Stimulated activated CD8-positive, alpha-beta memory T cell treated with anti-CD3 and anti-CD28 coated beads, Interleukin-7, amount 100 ng/mL, for 1 hour (primary cell): ENCODE measurements at places on chromosomes 11 and 22.

DNA sequence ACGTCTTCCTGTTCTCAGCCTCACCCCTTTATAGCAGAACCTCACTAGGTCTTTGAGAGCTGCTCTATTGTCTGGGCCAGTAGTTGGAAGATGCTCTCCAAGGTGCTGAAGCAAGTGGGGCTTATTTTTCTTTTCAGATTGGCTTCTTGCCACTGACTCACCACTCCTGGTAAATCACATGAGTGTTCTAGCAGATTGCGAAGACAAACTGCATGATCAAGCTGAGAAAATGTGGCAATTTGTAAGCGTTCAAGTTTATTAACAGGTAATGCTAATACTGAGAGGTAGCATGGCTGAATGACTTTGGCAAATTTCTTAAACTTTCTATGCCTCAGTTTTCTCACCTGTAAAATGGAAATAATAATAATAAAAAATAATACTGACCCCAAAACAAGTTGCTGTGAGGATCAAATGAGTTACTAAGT is 59.2 kb downstream of the CACNG2 start:
- DNase-seq, result no peak

- no peak for DNase-seq
Observed at GRCh38 chr11:70951139-70951804, 301.1 kb downstream of the SHANK2 start.

- no peak for DNase-seq
Observed at GRCh38 chr11:102610200-102610599, 14.9 kb downstream of the MMP20 start.

- no peak for DNase-seq
Observed at GRCh38 chr11:126357055-126357962, 1.8 kb downstream of the ST3GAL4 start.

GRCh38 chr11:68146010-68146540 is 24.9 kb upstream of the CHKA start:
- no peak for DNase-seq

- DNase-seq, result no peak
Observed at GRCh38 chr11:102546923-102547471, 16.4 kb upstream of the MMP7 start.

DNA sequence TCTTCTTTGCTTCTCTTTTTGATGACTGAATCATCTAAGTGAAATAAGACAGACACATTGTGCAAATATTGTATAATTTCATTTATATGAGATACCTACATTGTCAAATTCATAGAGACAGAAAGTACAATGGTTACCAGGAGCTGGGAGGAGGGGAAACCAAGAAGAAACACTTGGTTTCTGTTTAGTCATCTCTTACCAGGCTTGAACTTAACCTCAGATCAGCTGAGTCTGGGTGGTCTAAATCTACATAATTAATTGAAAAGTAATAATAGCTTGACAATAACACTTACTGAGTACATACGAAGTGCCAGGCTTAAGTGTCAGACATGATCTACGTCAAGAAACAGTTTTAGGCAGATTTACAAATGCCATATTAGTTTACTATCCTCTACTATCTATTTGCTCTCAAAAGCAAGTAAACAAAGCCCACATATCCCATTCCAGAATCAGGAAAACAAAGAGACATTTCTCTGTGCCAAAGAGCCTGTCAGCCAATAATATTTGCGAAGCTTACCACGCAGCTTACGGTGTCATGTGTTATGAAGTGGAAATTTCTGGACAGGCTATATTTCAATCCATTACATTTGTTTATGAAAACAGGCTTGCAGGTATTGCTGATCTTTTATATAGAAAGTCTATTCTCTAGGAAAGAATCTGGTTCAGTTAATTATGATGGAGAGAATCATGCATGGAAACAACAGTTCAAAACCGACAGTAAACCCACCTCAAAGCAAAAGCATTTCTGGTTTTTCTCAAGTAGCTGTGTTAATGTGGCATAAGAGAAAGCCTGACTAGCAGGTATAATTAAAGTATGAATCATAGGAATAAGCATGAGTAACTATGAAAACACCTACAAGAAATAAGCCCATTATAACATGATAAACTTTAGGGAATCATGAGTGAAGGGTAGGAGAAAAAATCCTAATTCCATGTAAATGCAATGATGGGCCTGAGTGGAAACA is 2.7 kb upstream of the ARHGAP42 start:
- DNase-seq, result no peak
